ENCODE measurements at places on chromosomes 2 and 18. TPM values are rescaled to one million over a fixed set of nuclear protein-coding genes. Genes with fewer than 3 reads are reported as not detected.

GRCh38 chr2:189797902-189798301, 13.7 kb downstream of the PMS1 start:
- DNase-seq, result no peak

Gene FEV
- total RNA-seq, result not detected

- DNase-seq, result no peak
These were observed 9.7 kb downstream of the ATP8B1 start for GRCh38 chr18:57793302-57793986.

GRCh38 chr18:24500217-24500616, 39.8 kb downstream of the HRH4 start:
- DNase-seq, result no peak

DNA sequence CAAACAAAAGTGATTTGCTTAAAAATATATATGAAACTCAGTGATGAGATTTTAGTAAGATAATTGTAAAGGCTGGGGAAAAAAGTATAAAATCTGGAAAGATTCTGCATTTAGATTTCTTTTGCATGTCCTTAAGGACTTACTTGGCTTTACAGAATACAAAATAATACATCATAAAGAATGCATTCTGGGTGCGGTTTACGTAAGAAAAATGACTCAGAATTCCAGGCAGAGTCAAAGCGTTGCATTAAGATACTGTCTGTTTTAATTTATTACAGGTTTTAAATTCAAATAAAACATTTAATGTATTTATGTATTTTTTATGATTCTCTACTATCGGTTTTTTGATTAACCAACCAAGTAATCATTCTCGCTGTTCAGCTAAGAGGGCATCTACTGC, 178.0 kb downstream of the SH3BP4 start:
- no peak for DNase-seq

- no peak for DNase-seq
These were observed 6.2 kb downstream of the PAIP2B start for GRCh38 chr2:71220743-71221142.

Gene HAAO
- total RNA-seq, result 6.8 TPM

Gene NR4A2
- total RNA-seq, result 17.4 TPM

DNA sequence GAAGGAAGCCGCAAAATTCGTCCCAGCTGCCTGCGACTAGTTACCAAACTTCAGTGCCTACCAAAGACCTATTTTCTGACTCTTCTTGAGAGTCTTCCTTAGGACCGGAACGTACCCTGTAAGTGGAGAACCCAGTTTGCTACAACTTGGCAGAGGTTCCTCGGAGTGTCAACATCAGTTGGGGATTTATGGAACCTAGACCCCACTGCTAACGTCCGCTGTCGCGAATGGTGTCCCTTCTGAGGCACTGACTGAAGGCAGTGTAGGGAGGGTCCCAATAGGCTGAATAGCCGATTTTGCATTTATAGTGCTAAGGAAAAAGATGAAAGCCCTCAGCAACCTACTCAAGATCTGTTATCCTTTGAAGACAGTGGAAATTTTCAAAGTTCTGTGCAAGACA, 568 bp upstream of the STK17B start:
- DNase-seq, result no peak

Measured in stomach (tissue), 19 donors.